ENCODE measurements at places on chromosomes 7 and 10.

GRCh38 chr7:50497068-50497642 is 47.0 kb upstream of the FIGNL1 start:
- no peaks in the 10 kb centered on the region for H3K4me1 ChIP-seq
- DNase-seq = no peak
- H3K27ac ChIP-seq = no peak overlapping the region
- H3K36me3 ChIP-seq = no peaks in the 10 kb centered on the region

DNA sequence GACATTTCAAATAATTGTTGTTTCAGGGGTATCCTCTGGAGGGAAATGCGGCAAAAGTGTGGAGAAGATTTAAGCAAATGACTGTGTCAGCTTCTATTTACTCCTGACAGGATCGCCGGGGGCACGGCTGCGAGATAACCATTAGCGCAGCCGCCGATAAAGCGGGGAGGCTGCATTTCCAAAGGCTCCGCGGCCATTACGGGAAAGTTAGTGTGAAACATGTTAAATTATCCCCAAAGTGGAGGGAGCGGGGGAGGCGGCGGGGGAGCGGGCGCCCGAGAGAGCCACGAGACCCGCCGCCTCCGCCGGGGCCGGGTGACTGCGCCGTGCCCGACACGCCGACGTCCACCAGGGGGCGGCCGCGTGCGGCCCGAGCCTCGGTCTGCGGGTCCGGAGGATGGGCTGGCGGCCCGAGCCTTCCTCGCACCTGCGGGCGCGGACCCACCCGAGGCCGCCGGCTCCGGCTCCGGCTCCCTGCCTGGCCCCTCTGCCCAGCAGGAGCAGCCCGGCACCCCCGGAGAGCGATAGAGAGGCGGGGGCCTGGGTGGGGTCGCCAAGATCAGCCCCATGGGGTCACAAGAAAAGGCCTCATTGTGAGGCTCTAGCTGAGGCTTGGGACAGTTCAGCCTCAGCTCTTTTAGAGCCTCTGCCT is 74.4 kb upstream of the PAX2 start:
- H3K27ac ChIP-seq = no peak overlapping the region
- no peak overlapping the region for H3K4me3 ChIP-seq
- no peaks in the 10 kb centered on the region for H3K4me1 ChIP-seq
- H3K36me3 ChIP-seq = no peaks in the 10 kb centered on the region

DNA sequence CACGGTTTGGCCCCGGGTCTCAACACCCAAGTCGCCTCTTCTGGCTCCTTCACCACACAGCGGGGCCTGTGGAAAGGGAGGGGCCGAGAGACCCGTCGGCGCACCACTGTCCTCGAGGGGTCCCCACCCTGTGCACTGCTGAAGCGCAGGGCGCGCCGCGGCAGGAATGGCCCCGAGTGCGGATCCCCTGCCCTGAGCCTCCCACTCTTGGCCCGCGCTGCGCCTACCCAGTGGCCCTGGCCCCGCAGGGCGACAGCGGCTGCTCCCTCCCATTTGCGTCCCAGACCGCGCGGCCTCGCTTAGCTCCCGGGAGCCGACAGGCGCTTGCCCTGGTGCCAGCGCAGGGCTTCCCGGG is 2.1 kb upstream of the SFMBT2 start:
- no peak overlapping the region for H3K27ac ChIP-seq
- DNase-seq = no peak
- H3K4me1 ChIP-seq = peaks cover 20% of the 10 kb centered on the region
- H3K36me3 ChIP-seq = no peaks in the 10 kb centered on the region
- H3K27me3 ChIP-seq = no peaks in the 10 kb centered on the region

- no peak within 1 kb of the TSS for H3K27ac ChIP-seq
- peak; percentile 82 for DNase-seq
- peaks cover 6% of the 10 kb centered on the region for H3K4me1 ChIP-seq
- H3K36me3 ChIP-seq = no peaks in the 10 kb centered on the region
Observed at GRCh38 chr7:27130540-27131389, at the start of gene HOXA4. Gene HOXA4 (minus strand): TSS chr7:27130757. CDS start chr7:27130733, 24 bp downstream.

GRCh38 chr10:74289951-74290350 is 138.9 kb downstream of the ADK start:
- no peaks in the 10 kb centered on the region for H3K27me3 ChIP-seq
- no peak overlapping the region for H3K27ac ChIP-seq

- no peak for DNase-seq
- no peaks in the 10 kb centered on the region for H3K27me3 ChIP-seq
- H3K36me3 ChIP-seq = no peaks in the 10 kb centered on the region
- H3K27ac ChIP-seq = no peak overlapping the region
- no peak overlapping the region for H3K4me3 ChIP-seq
Observed at GRCh38 chr7:132446260-132446659, 130.0 kb downstream of the PLXNA4 start.
